ENCODE measurements at places on chromosomes 5 and 9.

GRCh38 chr5:6525910-6526309 is 77.3 kb downstream of the UBE2QL1 start:
- peak; percentile 31 for DNase-seq

GRCh38 chr5:172667786-172668593 is 26.9 kb downstream of the NEURL1B start:
- no peak for DNase-seq

- no peak for DNase-seq
Observed at GRCh38 chr5:9192266-9192665, 353.6 kb downstream of the SEMA5A start.

- no peak for DNase-seq
Observed at GRCh38 chr5:128645581-128645980, 107.5 kb upstream of the FBN2 start.

- no peak for DNase-seq
Observed at GRCh38 chr5:24385070-24385469, 259.7 kb downstream of the CDH10 start.

GRCh38 chr5:101520417-101520816 is 617.3 kb upstream of the ST8SIA4 start:
- no peak for DNase-seq

DNA sequence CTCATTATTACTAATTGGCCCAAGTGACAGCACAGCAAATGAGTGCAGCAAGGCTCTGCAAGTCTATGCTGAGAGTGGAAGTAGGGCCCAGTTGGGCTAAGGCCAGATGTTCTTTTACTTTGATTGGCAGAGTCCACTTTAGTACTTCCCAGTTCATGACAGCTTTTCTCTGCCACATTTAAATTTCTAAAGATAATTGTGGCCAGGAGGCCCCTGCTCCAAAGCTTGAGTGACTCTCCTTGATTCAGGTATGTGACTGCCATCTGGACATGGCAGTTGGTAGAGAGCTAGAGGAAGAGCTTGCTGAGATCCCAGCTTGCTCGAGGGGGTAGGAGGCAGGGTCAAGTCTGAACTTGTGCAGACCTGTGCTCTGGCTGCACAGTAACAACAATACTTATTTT is 154.1 kb downstream of the CARTPT start:
- DNase-seq = no peak

DNA sequence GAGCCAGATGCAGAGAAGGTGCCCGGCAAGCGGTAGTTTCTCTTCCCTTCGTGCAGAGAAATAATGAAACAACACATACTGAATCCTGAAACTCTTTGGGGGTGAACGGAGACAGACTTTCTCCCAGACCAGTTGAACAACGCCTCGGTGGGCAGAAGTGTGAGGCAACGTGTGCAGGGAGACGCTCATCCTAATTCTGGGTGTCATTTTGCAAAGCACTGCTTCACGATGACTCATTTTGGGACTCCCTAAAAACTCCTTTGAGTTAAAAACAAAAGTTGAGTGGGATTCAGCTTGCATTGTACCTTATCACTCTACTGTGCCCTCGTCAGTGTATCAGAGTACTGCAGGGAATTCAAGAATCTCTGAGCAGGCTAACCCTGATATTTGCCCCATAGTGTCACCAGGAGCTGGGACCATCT is 3.5 kb upstream of the NEK6 start:
- DNase-seq = no peak

- no peak for DNase-seq
Observed at GRCh38 chr9:4662989-4663792, 1.1 kb downstream of the PLPP6 start.

DNA sequence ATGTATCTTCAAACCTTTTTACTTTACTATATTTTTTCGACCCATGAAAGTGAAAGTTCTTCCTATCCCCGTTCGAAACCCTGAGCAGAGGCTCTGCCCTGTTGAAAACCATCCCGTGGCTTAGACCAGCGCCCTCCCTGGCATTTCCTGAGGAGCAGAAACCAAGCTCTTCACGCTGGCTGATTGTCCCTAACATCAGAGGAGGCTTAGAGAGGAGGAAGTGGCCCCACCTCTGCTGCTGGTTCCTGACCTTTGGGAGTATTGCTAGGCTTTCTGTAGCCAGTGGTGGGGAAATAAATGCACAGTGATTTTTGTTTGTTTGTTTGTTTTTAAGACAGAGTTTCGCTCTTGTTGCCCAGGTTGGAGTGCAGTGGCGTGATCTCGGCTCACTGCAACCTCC is 4.2 kb upstream of the PTGES start:
- DNase-seq = no peak

- peak; percentile 75 for DNase-seq
Observed at GRCh38 chr5:127564002-127564769, 46.7 kb downstream of the PRRC1 start.

- no peak for DNase-seq
Observed at GRCh38 chr5:54908774-54909525, 76.4 kb downstream of the ESM1 start.

DNA sequence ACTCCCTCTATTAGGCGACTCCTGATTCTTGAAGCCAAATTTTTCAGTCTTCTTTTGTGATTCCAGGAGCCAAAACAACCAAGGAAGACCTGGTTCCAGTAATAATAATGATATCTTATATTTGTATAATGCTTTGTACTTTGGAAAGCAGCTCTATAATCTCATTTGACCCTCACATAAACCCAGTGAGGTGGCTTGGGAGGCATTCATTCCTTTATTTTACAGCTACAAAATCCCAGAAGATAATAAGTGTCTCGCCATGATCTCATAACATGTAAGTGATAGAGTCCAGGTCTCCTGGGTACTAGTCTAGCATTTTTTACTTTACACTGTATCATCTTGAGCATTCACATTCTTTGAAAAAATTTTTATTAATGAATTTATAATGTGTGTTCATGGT is 143.1 kb downstream of the ACTBL2 start:
- DNase-seq = no peak

DNA sequence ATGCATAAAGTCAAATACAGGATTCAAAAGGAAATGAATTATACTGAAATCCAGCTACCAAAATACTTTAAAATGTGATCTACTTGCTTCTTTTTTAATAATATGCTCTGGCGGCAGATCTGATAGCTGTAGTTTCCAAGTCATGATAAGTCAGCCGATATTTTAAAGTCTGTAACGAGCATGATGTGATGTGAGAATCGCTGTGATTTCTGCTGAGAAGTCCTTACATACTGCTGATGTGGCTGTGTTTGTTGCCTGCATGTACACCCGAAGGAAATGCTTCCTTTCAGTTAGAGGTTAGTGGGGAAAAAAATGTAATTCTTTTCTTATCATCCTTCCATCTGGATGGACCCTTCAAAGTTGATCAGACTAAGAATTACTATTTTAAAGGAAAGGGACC is 4.8 kb upstream of the SEMA4D start:
- DNase-seq = no peak

DNA sequence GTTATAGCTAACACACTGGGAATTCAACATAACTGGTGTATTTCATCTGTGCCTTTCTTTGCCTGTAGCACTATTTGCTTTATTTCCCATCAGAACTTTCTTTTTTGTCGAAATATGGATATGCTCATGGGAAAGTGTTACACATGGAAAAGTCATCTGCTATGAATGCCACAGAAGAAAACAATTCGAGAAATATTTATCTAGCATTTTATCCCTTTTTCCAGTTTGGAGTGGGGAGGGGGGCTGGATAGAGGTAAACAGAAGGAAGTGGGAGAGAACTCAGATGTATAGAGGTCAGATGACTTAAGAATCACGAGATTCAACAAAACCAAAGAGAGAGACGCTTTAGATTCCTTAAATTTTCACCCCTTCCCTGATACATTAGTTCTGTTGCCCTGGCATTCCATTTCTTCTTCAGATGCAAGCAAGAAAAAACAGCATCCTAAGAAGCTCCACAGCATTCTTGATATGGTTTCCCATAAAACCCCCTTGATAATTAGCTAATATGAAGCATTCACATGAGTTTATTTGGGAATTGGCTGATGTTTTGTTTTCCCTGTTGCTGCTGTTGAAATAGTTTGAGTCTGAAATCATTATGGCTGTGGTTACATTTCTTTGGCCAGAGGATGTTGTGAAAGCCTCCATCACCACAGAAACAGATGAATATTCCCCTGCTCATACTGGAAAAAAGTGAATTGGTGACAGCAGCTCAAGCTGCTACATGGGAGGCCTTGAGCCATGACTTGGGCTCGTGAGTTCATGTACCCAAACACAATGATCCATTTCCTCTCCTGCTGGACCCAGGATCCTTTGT is 335.8 kb upstream of the DAB2 start:
- DNase-seq = no peak

GRCh38 chr9:99296291-99296951 is 74.3 kb downstream of the SEC61B start:
- peak; percentile 42 for DNase-seq

Measured in left kidney (tissue), 8 donors.